ENCODE measurements at places on chromosomes 3 and 15.

DNA sequence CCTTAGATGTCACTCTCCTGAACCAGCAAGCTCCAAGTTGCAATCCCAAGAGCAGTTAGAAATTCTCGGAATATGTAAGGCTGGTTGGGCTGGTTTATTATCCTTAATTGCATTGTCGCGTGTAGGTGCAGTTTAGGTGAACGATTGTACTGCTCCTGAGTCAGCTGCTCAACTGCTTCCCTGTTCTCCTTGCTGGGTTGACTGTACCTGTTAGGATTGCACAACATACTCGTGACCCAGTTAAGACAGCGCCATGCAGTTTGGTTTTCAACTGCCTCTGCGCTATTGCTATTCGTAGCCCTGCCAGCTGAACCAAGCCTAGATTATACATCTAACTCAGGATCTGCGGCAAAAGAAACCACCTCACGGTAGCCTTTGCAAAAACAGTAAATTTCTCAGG lies 41.0 kb downstream of the BCL2L10 start:
- no peak for DNase-seq

- no peak for DNase-seq
These were observed 369.2 kb upstream of the MCTP2 start for GRCh38 chr15:93861956-93862741.

GRCh38 chr3:37924453-37924852 lies 62.8 kb downstream of the CTDSPL start:
- DNase-seq: no peak

DNA sequence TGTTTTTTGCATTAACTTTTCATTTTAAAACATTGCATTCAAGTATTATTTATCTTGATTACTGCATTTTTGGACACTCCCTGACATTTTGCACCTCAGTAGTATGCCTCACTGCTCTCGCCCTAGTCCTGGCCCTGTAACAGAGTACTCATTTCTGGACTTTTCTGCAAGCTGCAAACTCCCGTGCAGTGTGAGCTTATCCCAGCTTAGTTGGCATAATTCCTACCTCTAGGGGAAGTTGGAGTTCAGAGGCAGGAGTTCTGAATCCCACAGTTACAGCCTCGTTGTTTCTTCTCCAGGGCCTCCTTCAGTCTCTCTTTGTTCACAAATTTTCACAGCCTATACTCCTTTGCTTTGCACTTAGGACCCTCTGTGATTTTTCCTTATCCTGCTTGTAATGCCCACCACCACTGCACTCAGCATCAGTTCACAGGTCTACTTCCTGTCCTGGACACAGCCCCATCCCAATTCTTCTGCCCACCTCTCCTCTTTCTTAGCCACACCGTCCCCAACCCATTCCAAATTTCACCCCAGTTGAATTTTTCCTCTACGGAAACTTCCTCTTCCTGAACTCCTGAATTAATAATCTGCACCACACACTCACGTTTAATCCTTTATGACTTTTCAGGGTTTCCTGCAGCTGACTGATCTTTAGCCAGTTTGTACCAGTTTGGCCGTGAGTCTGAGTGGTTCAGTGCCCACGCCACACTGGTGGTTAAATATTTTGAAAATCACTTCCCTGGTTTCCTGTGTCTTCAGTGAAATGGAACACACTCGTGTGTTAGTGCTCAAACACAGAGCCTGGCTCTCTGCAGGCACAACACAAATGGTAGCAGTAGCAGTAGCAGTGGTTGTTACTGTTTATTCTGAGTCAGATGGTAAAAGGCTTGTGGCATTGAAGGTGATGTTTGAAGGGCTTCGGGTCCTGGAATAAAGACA lies 6.3 kb upstream of the CTSH start:
- DNase-seq: no peak

GRCh38 chr3:104198131-104198530 lies 1168.6 kb upstream of the ALCAM start:
- no peak for DNase-seq

GRCh38 chr3:58093574-58094195 lies 85.5 kb downstream of the FLNB start:
- DNase-seq: no peak

DNA sequence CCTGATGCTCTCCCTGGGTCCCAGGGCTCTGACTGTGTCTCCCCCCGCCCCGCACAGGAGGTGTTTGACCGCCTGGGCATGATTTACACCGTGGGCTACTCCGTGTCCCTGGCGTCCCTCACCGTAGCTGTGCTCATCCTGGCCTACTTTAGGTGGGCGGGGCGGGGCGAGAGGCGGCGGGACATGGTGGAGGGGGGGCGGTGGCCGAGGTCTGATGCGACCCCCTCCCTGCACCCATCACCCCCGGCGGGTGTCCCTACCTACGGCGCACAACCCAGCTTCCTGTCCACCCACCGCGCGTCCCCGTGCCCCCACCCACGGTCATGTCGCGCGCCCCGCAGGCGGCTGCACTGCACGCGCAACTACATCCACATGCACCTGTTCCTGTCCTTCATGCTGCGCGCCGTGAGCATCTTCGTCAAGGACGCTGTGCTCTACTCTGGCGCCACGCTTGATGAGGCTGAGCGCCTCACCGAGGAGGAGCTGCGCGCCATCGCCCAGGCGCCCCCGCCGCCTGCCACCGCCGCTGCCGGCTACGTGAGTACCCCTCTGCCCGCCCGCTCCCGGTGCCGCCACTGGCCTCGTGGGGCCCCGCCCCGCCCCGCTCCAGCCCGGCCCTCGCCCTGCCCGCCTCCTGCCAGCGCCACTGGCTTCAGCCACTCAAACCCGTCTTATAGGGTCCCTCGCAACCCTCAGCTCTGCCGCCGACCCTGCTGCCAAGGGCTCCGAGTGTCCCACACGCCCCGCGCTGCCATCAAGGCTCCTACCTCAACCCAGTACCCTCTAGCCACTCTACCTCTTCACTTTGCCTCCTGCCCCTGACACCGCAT lies 21.0 kb downstream of the PTH1R start:
- no peak for DNase-seq

DNA sequence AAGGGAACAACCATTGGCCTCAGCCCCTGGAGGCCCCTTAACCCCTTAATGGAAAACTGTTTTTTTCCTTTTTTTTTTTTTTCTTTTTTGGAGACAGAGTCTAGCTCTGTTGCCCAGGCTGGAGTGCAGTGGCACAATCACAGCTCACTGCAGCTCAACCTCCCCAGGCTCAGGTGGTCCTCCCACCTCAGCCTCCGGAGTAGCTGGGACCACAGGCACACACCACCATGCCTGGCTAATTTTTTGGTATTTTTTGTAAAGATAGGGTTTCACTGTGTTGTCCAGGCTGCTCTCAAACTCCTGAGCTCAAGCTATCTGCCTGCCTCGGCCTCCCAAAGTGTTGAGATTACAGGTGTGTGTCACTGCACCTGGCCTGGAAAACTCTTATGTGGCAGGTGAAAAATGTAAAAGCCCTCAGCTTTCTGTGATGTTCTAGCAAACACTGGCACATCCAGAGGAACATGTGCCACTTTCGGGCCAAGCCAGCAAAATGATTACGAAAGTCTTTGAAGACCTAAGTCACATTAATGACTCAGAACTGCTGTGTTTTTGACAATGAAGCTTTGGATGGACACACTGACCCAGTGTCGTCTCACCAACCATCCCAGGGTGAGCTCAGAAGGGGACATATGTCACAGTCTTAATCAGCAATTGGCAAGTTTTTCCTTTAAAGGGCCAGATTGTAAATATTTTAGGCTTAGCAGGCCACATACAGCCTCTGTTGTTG lies 189.3 kb upstream of the TPM1 start:
- DNase-seq: no peak

DNA sequence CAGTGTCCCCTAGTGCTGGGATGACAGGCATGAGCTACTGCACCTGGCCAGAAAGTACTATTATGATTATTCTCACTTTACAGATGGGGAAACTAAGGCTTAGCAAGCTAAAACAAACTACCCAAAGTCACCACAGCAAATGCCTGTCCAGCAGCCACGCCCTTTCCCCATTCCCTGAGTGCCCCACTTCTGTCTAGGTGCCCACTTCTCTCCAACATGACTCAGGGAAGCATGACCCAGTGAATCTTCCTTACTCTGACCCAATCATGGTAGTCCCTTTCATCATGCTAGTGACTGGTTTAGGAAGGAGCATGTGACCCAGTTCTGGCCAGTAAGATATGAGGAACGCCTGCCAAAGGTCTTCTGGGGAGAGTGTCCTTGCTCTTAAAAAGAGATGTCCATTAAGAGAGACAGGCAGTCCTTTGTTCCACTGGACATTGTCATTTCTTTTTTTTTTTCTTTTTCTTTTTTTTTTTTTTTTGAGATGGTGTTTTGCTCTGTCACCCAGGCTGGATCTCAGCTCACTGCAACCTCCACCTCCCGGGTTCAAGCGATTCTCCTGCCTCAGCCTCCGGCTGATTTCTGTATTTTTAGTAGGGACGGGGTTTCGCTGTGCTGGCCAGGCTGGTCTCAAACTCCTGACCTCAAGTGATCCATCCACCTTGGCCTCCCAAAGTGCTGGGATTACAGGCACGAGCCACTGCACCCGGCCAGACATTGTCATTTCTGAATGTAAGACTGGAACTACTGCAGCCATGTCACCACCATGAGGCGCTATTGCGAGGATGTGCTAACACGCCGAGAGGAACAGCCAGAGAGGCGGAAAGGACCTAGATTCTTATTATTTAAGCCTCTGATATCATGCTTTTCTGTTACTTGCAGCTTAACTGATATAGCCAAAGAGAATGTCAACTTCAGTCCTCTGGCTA lies 19.8 kb downstream of the MEGF11 start:
- no peak for DNase-seq

- no peak for DNase-seq
These were observed 174.4 kb upstream of the THBS1 start for GRCh38 chr15:39406485-39406884.

- no peak for DNase-seq
These were observed 47.2 kb upstream of the PLCL2 start for GRCh38 chr3:16837602-16838001.

DNA sequence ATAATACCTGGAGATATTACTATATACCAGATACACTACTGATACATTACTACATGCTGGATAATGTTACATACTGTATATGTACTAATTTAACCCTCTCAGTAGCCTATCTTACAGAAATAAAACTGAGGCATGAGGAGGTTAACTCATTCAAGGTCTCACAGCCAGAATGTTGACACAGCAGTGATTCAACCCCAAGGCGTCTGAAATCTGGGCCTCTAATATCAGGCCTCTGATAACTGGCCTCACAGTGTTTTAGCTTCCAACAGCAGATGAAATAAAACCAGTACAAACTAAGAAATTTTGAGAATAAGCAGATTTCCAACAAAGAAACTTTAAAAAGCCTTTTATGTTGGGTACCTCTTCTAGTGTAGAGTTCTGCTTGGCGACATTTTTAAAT lies 23.4 kb downstream of the DZIP1L start:
- no peak for DNase-seq

- no peak for DNase-seq
These were observed 36.1 kb downstream of the AP3S2 start for GRCh38 chr15:89857673-89858072.

DNA sequence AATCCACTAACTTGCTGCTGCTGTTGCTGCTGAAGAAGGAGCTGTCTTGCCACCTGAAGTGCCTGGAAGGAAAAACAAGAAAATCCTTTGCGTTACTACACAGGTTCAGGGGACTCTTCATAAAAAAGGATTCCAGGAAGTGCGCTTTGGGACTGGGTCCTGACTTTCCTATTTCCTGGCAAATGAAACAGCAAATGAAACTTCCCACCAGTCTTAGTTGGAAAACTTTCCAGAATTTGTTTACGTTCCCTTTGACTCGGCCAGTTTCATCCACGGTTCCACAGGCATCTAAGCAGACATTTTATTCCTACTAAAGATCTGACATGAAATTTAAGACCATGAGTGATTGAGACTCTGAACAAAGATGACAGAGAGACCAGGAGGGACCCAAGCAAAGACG lies 471.0 kb downstream of the FOXP1 start:
- no peak for DNase-seq

- DNase-seq: no peak
These were observed at the start of gene DCLK3 for GRCh38 chr3:36763850-36764703. Gene DCLK3, minus strand, starts transcription at chr3:36764553. Its CDS starts 290 bp downstream, at chr3:36764263.

DNA sequence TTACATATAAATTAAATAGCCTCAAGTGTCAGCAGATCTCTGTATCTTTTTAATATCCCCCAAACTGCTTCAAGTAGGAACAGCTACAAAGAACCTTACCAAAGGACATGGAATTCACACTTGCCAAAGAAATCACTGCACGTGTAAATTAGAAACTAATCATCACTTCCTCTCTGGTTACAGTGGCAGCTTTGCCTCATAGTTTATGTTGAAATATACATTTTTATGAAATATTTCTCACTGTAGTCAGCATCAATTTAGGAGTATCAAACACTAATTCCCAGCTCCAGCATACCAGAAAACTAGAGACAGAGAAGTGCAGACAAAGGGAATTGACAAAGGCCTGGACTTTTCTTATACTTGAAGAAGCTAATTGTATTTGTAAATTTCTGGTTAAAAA lies 260.9 kb downstream of the TIGIT start:
- DNase-seq: no peak

DNA sequence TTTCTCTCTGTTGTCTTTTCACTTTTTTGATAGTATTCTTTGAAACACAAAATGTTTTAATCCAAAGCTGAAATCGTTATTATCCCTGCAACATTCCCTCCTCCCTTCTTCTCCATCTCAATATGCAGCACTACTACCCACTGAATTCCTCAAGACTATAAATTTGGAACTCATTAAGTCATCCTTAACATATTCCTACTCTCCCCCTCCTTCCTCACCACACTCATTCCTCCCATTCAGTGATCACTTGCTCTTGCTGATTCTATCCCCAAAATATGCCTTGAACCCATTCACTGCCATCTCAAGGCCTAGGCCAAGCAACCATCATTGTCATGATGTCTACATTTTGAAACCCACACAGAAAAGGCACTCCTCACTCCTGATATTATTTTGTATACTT lies 2.4 kb upstream of the PIK3R4 start:
- no peak for DNase-seq

DNA sequence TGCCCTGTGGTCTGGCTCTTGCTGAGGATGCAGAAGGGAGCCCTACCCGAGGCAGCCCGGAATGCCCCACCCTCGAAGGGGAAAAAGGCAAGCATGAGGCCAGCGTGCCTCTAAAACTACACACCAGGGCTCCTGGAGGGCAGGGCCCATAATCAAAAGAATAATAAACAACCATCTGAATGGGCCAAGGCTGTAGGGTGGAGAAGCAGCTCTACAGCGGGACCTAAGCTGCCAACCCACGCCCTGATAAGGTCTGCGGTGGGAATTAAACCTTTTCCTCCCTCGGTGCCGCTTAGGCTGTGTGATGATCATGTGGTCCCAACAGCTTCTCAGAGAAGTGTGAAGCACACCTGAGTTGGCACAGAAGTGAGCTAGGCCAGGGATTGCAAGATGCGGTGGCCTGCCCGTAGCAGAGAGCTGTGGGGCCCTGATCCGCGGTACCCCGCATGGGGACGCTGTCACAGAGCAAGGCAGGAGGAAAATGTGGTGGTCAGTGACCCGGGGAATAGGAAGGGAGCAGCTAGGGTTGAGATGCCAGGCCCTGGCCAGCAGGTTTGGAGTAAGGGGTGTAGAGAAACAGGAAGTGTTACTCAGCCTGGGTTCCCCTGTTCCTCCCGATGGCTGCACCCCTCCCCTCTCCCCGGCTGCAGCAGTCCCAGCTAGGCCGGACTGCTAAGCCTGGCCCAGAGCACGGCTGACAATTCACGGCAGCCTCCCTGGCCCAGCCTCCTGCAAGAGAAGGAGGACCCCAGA lies 1.1 kb upstream of the C15orf62 start:
- no peak for DNase-seq
